ENCODE measurements at places on chromosomes 16 and 17. TPM values are rescaled to one million over a fixed set of nuclear protein-coding genes. Genes with fewer than 3 reads are reported as not detected.

RHBDF1 gene
- total RNA-seq = 43.0 TPM

NXPH3 gene
- 37.8 TPM for total RNA-seq

DNA sequence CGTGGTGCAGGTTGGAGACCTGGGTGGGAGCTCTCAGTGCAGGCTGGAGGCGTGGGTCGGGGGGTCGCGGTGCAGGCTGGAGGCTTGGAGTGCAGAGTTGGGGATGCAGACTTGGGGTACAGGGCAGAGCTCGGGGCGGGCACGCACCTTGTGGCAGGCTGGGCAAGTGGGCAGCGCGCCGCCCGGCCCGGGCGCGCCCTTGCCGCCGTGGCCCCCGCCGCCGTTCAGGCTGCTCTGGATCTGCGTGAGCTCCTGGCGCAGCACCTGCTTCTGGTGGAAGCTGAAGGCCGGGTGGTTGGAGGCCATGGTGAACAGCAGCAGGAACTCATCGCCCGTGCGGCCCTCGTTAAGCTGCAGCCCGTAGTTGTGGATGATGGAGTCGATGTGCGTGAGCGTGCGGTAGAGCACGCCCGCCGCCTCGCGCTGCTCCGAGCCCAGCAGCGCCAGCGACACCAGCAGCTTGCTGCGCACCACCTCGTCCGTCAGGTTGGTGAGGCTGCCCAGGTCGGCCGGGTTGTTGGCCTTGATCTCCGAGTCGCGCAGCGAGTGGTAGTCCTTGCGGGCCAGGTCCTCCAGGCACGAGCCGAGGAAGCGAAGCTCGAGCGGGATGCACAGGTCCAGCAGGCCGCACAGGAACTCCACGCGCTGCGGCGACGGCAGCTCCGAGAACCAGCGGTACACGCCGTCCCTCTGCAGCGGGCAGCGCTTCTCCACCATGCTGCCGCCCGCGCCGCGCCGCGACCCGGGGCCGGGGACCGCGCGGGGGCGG, 1.1 kb downstream of the ZCCHC14 start:
- H3K4me3 ChIP-seq = peak overlapping the region; percentile 57
- H3K36me3 ChIP-seq = no peaks in the 10 kb centered on the region
- peaks cover 61% of the 10 kb centered on the region for H3K4me1 ChIP-seq
- H3K27me3 ChIP-seq = no peaks in the 10 kb centered on the region
- peak overlapping the region; percentile 77 for H3K27ac ChIP-seq

- peak overlapping the region; percentile 45 for H3K27ac ChIP-seq
- H3K27me3 ChIP-seq = no peaks in the 10 kb centered on the region
- peak overlapping the region; percentile 1 for H3K4me3 ChIP-seq
- peaks cover 24% of the 10 kb centered on the region for H3K4me1 ChIP-seq
- peaks cover 52% of the 10 kb centered on the region for H3K36me3 ChIP-seq
- DNase-seq = no peak
These were observed 22.9 kb downstream of the C1QTNF1 start for GRCh38 chr17:79046916-79047280.

All from esophagus muscularis mucosa (tissue), 4 donors.